Stimulated activated CD4-positive, alpha-beta T cell treated with anti-CD3 and anti-CD28 coated beads, TNF-alpha, amount 100 ng/mL, for 1 hour (primary cell): ENCODE measurements at places on chromosomes 5 and 9.

DNA sequence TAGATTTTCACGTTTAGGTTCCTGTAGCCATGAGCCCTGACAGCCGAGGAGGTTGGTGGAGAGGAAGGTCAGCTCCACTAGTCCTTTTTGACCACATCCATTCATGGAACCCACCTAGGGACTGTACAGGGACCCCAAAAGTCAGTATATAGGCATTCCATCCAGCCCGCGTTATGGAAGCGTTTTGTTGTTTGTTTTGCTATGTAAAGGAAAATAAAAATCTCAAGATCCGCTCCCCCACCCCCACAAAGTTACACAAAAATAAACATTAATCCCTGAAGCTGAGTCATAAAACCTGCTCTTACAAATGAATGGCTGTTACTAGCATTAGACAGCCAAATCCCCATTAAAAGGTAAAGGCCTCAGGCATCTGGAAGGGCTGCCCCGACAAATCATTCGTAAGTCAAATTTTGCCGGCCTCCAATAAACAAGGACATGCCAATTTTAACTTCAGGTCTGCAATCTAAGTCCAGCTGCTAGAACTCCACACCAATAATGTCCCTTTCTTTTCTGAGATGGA is 292.9 kb downstream of the MED10 start:
- no peak for DNase-seq

- DNase-seq = no peak
Observed at GRCh38 chr9:15249981-15250380, 57.0 kb downstream of the TTC39B start.

- no peak for DNase-seq
Observed at GRCh38 chr5:106523852-106524251, 1146.9 kb downstream of the EFNA5 start.

DNA sequence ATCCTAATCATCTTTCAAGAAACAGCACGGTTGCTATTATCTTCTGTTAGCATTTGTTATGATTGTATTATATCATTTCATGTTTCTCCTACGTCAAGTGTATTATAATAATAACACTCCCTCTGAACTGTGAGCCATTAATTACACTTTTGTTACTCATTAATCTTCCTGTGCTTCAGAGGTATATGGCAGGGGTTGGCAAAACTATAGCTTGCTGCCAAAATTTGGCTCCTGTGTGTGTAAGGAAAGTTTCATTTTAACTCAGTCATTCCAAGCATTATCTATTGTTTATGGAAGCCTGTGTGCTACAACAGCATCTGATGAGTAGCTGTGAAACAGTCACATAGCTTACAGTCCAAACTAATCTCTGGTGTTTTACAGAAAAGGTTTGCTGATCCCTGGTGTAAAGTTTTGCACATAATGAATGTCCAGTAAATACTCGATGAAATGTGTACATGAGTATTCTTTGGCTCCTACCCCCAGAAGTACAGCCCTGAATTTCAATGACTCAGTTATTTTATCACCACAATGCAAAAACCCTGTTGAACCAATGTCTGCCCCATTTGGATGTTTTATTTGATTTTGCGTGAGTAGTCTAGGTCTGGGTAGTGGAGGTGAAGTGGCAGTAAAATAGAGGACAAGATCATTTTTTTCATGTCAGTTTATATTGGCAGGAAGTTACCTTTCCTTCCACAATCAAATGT is 648.2 kb downstream of the MAT2B start:
- no peak for DNase-seq

GRCh38 chr5:147804334-147804733 is 21.8 kb upstream of the JAKMIP2 start:
- DNase-seq = no peak

DNA sequence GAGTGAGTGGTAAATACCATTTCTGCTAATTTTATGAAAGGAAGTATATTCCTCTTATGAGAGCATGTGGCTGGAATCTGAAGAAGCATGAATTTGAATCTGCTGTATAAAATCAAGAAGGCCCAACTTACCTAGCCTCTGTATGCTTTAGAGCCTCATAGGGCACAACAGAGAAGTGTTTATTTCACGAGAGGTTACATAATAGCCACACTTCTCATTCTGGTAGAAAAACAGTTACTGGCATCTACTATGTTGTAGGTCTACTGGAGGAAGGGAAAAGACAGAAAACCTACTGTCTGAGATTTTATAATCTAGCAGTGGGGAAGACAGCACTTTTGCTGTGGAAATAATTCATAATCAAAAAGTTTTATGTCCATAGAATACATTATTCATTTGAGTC is 172.6 kb upstream of the ZNF608 start:
- DNase-seq = no peak
